ENCODE measurements at places on chromosomes 11 and 22. TPM values are rescaled to one million over a fixed set of nuclear protein-coding genes. Genes with fewer than 3 reads are reported as not detected.

ZC3H12C gene
- total RNA-seq = 1.6 TPM

PHRF1 gene
- 40.0 TPM for total RNA-seq

GPR83 gene
- 0.12 TPM for total RNA-seq

CSNK2A3 gene
- 1.7 TPM for total RNA-seq

DEUP1 gene
- total RNA-seq = not detected

PKP3 gene
- 0.07 TPM for total RNA-seq

LSP1 gene
- total RNA-seq = 227 TPM

MPZL3 gene
- total RNA-seq = 53.2 TPM

DDX25 gene
- total RNA-seq = not detected

DGCR6 gene
- total RNA-seq = 0.28 TPM

GAS2L1 gene
- total RNA-seq = 0.84 TPM

ANKK1 gene
- total RNA-seq = 0.07 TPM

TLCD5 gene
- total RNA-seq = 1.7 TPM

FAM180B gene
- total RNA-seq = not detected

PMM1 gene
- total RNA-seq = 37.4 TPM

TRIOBP gene
- total RNA-seq = 23.3 TPM

SERHL2 gene
- total RNA-seq = 2.1 TPM

OR8D4 gene
- total RNA-seq = not detected

MMP13 gene
- total RNA-seq = not detected

HPX gene
- 0.16 TPM for total RNA-seq

XRRA1 gene
- 7.8 TPM for total RNA-seq

ANO3 gene
- total RNA-seq = not detected

SMTN gene
- 40.1 TPM for total RNA-seq

TSPAN32 gene
- 6.0 TPM for total RNA-seq

POU2AF2 gene
- not detected for total RNA-seq

CLP1 gene
- 15.9 TPM for total RNA-seq

DSCAML1 gene
- 0.05 TPM for total RNA-seq

FGF19 gene
- 0.09 TPM for total RNA-seq

ARHGEF12 gene
- 14.3 TPM for total RNA-seq

OR56A1 gene
- not detected for total RNA-seq

MISFA gene
- 1.3 TPM for total RNA-seq

WNT11 gene
- total RNA-seq = not detected

PLEKHB1 gene
- 10.6 TPM for total RNA-seq

PES1 gene
- 134 TPM for total RNA-seq

DCHS1 gene
- 0.78 TPM for total RNA-seq

PKDREJ gene
- not detected for total RNA-seq

FIBIN gene
- not detected for total RNA-seq

PRRG4 gene
- total RNA-seq = 0.18 TPM

OR51B2 gene
- total RNA-seq = not detected

GALNT18 gene
- 6.9 TPM for total RNA-seq

HORMAD2 gene
- total RNA-seq = not detected

NLRP14 gene
- 0.21 TPM for total RNA-seq

MS4A2 gene
- total RNA-seq = not detected

IFITM10 gene
- not detected for total RNA-seq

MMP1 gene
- total RNA-seq = not detected

PHLDA2 gene
- total RNA-seq = 3.7 TPM

KCNE3 gene
- not detected for total RNA-seq

XKR3 gene
- not detected for total RNA-seq

MAPK1 gene
- 91.9 TPM for total RNA-seq

RAB30 gene
- total RNA-seq = 13.2 TPM

SCGB2A2 gene
- total RNA-seq = not detected

ARSA gene
- 14.9 TPM for total RNA-seq

TRPM5 gene
- 0.05 TPM for total RNA-seq

MPEG1 gene
- not detected for total RNA-seq

MS4A4A gene
- not detected for total RNA-seq

E2F8 gene
- total RNA-seq = 18.0 TPM

CALCA gene
- not detected for total RNA-seq

SPDYC gene
- not detected for total RNA-seq

CREB3L1 gene
- total RNA-seq = 0.19 TPM
